Stimulated activated CD4-positive, alpha-beta T cell treated with anti-CD3 and anti-CD28 coated beads, Interleukin-2, amount 100 ng/mL, for 48 hours (primary cell): ENCODE measurements at places on chromosomes 6 and 20.

GRCh38 chr20:21357844-21358243, 39.5 kb downstream of the NKX2-4 start:
- no peak for DNase-seq

DNA sequence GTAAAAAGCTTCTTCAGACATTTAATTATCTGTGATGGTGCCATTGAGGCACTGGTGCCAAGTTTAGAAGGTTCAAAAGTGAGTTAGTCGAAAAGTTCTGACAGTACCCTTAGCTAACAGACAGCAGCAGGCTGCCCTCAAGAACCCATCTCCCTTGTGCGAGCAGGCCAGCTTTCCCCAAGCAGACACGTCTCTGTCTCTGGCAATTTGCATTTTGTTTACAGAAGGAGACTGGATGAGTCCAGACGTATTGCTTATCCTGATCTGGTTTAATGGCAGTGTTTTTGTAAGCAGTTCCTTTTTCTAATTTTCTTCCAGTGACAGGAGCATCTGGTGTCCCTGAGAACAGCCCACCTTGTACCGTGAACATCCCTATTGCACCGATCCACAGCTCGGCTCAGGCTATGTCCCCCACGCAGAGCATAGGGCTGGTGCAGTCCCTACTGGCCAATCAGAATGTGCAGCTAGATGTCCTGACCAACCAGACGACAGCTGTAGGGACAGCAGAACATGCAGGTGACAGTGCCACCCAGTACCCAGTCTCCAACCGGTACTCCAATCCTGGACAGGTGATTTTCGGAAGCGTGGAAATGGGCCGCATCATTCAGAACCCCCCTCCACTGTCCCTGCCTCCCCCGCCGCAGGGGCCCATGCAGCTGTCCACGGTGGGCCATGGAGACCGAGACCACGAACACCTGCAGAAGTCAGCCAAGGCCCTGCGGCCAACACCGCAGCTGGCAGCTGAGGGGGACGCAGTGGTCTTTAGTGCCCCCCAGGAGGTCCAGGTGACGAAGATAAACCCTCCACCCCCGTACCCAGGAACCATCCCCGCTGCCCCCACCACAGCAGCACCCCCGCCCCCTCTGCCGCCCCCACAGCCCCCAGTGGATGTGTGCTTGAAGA, 58.3 kb upstream of the TMEM181 start:
- no peak for DNase-seq

DNA sequence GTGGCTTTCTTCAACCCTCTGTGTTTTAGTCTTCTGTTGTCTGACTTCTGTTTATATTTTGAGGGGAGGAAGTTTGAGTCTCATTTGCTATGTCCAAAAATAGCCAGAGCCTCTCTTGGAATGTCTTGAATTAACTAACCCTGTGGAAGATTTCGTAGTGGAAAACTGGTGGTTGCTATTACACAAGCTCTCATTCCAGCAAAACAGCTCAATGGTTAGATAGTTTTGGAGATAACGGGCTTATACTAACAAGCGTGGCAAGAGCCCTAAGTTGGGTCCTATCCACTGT, 1.6 kb downstream of the CCN2 start:
- no peak for DNase-seq

DNA sequence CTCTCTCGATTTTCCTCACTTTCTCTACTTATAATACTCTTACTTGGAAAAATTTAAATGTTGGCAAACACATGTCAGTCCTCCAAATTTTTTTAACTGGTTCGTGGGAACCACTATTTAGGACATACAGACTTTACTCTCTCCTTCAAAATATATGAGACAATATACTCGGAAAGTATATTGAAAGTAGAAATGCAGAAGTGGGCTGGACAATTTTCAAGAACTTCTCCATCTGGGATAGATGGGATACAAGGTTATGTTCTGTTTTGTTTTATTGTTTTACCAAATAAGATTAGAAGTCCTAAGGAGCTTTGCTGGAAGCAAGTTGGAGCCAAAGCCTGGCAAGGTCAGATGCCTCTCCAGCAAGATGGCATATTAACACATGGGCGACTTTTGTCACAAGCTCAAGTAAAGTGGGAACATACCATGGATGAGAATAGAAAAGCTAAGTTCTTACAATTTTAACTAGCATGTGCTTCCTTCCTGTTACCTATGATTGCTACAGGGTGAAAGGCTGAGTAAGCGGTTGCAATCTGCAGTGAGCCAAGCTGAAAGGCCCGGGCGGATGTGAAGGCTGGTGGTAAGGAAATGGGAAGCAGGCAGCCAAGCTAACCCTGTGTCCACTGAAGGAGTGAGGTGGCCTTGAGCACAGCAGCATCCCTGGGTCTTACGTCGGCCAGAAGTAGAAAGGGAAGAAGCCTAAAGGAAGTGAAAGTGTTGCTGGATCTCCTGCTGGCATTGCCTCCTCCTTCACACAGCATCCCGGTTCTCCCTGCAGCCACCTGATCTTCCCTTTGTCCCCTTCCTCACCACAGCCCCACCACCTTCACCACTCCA, 7.1 kb downstream of the MAP3K5 start:
- peak; percentile 34 for DNase-seq

DNA sequence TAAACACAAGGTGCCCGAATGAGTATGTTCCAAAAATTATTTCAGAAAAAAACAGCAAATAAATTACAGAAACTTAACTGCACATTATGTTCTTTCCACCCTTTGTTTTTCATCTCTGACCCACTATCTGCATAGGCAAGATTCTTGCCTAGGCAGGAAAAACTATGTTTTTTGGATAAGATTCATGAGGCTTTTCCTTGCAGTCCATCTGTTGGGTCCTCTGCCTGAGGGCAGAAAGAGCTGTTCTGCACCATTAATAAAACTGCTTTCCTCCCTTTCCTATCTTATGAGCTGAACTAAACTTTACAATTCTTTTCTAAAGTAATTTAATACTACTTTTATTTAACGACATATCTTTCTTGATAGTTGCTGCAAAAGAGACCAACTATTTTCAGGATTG, 21.1 kb downstream of the ENPP1 start:
- DNase-seq = no peak

- DNase-seq = no peak
Observed at GRCh38 chr20:8875586-8875985, 193.3 kb upstream of the PLCB4 start.

- no peak for DNase-seq
Observed at GRCh38 chr6:147903931-147904330, 395.4 kb downstream of the SAMD5 start.

- no peak for DNase-seq
Observed at GRCh38 chr6:72813807-72814596, 192.1 kb downstream of the KCNQ5 start.

- no peak for DNase-seq
Observed at GRCh38 chr20:45246109-45246508, 8.3 kb downstream of the SLPI start.

DNA sequence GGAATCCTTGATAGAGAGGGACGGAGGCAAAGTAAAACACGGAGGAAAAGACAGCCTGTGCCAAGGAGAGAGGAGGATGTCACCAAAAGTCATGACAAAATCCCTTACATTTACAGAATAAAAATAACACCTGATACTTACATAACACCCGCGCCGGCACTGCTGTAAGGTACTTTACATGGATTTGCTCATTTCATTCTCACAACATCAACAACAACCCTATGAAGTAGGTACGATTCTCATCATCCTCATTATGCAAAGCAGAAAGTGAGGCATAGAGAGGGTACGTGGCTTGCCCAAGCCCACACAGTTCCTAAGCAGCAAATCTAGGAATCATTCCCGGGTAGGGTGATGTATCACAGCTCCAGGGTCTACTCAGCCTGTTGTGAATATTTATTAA, 67.6 kb upstream of the NFATC2 start:
- no peak for DNase-seq

DNA sequence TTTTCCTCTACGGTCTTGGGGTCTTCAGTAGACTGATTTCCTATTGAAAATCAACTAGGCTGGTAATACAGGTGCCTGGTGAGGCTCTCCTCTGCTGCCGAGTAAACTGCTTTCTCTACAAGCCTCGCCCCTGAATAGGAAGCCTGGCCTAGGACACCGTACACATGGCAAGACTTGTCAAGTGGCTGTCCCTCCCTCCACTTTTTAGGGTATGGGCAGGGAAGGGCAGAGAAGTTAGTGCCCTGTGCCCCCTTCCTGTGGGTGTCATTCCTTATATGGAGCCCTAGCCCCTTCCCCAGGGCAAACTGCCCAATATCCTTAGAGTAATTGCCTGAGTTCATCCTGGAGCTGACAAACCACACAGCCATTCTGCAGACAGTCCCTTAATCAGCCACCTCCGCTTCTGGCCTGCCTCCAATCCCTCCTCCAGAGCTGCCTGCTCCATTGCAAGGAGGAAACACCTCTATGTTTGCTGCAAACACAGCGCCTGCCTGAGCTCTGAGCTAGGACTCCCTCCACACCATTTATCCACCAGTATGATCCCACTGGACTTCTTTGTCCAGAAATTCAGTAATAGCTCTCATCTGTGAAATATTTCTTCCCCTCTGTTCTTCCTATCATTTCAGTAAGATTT, 93.1 kb downstream of the CHD6 start:
- DNase-seq = no peak

DNA sequence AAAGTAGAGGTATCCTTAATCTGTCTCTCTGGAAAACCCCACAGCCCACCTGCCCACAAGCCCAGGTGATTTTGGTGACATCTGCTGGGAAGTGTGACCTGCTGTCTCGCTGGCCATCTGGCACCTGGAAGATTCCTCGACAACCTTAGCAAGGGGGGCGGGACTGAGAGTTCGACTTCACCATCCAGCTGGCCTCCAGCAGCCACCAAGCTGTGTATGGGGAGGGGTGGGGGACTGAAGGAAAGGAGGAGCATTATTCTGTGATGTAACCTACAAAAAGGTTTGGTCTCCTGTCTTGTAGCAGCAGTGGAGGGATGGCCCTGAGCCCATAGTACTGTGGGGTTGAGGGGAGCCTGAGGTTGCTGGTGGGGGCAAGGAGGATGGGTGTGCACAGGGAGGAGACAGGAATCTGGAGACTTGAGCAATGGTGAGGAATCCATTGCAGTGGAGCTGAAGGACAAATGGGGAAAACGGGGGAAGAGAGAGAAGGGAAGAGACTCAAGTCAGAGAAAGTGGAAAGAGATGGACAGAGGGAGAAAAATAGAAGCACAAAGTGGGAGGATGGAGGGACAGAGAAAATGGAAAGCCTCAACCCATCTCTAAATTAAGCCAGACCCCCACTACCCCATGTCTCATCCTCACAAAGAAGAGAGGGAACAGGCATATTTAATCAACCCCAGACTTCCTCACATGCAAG, 4.0 kb downstream of the LY6G6F start:
- no peak for DNase-seq

DNA sequence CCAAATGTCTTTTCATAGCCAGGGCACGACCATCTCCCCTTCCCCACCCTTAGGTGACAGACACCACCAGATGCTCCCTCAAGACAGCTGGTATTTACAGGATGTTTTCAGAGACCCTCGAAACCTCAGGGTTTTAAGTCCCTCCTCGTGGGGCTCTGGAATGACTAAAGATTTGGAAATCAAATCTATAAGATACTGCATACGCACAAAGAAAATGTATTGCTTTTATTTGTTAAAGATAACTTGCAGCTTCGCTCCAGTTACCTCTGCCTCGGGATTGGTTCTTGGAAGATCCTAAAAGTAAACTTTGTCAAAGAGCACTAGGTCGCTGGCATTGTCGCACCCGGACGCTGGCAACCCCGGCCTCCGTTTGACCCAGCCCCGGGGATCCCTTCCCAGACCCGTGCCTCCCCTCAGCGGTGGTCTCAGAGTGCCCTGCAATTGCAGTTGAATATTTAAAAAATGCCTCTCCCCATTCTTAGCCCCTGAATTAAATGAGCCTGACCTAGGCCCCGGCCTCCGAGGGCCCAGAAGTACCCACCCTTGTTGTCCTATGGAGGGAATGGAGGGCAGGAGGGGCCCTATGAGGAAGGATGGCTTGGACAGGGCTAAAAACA, 7.1 kb downstream of the PAX1 start:
- no peak for DNase-seq

- DNase-seq = no peak
Observed at GRCh38 chr6:18400831-18401446, 13.8 kb downstream of the RNF144B start.

DNA sequence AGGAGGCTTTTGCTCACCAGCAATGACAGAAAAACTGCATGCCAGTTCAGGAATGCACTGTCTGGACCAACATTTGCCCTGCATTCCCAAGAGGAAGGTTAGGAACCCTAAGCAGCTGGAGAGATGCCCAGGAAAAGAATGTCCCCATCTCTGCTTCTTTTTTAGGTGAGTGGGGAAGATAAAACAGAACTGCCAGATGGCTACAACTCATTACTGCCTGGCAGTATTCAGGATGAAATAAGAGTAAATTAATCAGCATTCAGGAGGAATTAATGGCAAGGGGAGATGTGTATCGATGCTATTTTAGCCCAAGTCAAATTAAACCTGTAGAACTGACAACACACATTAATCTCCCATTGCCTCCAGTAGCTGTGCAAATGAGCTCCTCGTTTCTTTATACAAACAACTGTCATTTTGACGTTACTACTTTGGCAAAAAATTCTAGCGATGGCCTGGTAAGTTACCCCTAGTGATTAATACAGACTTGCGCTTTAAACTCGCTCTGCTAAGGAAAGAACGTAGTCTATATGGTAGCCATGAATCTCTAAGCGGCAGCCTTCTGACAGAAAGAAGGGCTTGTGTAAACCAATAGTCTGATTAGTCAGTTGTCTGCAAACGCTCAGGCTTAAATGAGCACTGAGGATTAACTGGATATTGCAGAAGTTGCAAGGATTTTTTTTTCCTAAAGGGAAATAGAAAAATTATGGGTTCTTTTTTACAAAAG, 16.7 kb upstream of the SMLR1 start:
- no peak for DNase-seq

DNA sequence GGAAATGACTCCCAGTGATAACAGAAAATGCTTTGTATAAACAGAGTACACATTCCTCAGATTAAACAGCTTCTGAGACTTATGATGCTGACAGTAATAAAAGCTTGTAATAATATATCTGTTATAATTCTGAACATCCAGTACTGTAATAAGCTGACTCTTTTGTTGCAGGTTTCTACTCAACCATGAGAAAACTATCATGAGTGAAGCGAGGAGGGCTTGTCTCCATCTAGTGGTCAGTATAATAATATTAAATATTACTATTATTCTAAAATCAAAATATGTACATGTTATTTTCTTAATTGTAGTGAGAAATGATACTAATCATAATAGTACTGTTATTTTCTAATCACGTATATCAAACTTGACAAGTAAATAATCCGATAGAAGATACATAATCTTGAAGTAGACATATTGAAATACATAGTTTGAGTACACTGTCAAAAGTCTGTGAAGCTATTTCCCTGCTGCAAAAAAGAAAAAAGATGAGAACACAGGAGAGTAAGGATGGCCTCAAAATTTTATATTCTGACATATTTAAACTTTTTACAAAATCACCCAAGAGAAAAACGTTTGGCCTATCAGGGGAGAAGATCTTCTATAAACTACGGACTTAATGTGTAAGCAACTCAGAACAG, 183.1 kb downstream of the MOXD1 start:
- no peak for DNase-seq

DNA sequence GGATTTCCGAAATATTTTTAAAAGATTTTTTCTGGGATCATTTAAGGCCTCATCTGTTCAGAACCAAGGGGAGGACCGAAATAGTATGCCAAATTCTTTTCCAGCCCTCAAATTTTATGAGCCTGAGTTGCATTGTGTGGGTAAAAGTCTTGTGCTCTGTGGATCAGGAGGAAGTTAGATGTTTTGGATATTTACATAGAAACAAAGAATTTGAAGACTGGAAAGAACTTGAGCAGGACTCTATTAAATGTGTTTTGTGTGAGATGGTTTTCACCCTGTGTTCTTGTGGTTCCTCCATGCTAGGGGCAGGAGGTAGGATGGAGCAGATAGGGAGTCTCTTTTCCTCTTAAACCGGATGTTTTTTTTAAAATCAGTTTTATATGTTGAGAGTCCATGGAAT, 329.1 kb downstream of the LAMA2 start:
- no peak for DNase-seq
